ENCODE measurements at places on chromosomes 1 and 21.

DNA sequence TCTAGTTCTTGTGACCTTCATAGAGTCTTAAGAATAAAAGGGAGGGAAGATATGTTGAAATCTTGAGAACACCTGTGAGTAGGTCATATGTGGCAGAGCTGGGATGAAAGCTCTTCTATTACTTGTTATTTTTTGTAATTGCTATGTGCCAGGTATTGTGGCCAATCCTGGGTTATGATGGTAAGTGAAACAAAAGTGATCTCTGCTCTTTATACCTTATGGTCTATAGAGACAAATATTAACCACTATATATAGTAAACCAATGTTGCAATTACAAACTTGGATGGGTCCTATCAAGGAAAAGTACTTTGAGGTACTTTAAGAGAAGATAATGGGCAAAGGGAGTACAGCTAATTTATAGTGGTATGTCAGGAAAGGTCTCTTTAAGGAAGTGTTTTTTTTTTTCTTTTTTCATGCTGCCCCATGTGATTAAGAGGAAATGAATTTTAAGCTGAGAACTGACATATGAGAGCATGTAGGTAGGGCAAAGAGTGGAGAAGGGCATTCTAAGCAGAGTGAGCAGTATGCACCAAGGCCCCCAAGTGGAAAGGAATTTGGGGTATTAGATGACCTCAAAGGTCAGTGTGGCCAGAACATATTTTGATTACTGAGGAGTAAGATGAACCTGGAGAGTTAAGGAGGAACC is 43.3 kb downstream of the POU2F1 start:
- peak; percentile 10 for DNase-seq

DNA sequence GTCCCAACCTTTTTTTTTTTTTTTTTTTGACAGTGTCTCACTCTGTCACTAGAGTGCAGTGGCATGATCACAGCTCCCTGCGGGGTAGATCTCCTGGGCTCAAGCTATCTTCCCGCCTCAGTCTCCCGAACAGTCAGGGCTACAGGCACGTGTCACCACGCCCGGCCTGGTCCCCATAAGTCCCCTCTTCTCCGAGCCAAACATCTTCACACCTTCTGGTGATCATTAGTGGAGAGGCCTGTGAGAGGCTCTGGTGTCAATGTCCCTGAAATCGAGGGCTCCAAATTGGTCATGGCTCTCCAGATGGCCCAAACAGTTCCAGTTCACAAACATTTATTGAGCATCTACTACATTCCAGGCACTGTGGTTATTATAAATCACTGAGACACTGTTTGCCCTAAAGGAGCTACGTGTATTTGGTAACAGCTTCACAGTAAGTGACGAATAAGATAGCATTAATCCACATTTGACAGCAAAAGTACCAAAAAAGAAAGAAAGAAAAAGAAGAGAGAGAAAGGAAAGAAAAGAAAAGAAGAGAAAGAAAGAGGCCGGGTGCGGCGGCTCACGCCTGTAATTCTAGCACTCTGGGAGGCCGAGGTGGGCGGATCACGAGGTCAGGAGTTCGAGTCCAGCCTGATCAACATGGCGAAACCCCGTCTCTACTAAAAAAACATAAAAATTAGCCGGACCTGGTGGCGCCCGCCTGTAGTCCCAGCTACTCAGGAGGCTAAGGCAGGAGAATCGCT is 867 bp upstream of the TIMM17A start:
- DNase-seq: no peak

DNA sequence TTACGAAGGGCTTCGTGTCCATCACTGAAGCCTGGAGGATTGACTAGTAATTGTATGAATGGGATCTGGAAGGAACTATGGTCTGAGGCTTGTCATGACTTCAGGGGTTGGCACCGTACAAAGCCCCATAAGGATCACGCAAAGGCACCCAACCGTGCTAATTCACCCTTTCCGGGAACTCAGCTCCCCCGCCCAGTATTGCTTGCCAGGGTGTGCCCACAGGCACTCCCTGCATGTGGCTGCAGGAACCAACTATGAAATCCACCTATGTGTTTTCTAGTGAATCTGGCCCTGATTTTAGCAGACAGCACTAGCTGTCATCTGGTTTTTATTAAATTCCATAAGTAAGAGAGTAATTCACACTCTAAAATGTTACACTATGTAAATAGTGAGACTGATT is 139.2 kb downstream of the TM2D1 start:
- DNase-seq: no peak

DNA sequence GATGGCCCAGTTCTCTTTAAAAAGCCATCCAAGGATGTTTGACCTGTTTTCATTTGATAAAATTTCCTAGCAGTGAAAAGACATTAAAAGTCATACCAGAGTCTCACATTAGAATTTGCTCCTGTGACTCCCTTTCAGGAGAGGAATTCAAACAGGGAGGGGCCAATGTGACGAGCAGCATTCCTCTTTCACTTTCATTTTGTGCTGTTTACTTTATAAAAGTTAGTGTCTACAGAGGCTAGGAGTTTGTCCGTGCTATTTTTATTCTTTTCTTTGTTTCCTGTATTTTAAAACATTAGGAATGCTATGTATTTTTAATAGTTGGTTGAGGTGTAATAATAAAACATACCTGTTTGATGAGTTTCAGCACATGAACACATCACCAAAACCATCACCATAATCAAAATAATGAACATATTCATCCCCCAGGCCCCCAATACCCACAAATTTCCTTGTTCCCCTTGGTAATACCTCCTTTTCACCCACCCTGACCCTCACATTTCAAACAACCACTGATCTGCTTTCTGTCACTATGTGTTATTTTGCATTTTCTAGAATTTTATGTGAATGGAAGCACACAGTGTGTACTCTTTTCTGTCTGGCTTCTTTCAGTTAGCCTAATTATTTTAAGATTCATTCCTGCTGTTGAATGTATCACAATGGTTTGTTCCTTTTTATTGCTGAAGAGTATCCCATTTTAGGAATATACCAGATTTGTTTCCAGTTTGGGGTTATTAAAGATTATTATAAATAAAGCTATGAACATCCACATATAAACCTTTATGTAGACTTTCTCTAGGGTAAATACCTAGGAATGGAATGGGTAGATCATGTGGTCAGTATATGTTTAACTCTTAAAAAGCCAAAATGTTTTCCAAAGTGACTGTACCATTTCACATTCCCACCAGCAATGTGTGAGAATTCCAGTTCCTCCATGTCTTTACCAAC is 129.5 kb downstream of the TENT5C start:
- peak; percentile 20 for DNase-seq

DNA sequence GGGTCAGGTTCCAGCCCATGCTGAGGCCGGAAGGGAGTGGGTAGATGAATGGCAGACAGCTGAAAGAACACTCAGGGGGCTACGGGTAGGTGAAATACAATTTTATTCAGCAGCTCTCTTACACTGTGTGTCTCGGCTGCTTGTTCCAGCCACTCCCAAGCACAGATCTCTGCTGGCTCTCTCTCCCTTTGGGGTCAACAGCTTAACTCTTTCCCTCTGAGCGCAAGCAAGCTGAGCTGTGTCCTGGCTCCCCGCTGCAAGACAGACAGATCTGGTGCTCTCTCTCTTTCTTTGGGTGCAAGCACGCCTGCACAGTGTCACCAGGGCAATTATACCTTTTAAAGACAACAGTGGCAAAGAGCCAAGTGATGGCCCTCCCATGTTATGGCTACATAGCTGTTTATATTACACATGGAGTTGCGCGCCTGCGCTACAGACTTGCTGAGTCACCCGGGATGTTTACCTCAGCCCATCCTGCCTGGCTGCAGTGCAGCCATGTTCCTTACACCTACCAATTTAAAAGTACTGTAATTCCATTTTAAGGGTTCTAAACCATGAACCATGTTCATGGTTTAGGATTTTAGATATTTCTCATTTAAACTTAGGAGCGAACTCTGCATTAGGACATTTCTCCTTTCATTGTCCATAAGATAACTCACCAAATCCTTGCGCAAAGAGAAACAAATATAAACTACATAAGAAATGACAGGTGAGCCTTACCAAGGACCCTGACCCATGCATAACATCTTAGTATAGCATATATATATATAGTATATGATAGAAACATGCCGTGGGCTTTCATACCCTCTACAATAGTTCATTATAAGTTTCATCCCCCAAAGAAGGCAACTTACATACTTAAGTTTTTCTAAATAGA is 396.5 kb downstream of the SMYD3 start:
- no peak for DNase-seq

GRCh38 chr21:33033094-33033951 is 7.6 kb downstream of the OLIG2 start:
- no peak for DNase-seq

DNA sequence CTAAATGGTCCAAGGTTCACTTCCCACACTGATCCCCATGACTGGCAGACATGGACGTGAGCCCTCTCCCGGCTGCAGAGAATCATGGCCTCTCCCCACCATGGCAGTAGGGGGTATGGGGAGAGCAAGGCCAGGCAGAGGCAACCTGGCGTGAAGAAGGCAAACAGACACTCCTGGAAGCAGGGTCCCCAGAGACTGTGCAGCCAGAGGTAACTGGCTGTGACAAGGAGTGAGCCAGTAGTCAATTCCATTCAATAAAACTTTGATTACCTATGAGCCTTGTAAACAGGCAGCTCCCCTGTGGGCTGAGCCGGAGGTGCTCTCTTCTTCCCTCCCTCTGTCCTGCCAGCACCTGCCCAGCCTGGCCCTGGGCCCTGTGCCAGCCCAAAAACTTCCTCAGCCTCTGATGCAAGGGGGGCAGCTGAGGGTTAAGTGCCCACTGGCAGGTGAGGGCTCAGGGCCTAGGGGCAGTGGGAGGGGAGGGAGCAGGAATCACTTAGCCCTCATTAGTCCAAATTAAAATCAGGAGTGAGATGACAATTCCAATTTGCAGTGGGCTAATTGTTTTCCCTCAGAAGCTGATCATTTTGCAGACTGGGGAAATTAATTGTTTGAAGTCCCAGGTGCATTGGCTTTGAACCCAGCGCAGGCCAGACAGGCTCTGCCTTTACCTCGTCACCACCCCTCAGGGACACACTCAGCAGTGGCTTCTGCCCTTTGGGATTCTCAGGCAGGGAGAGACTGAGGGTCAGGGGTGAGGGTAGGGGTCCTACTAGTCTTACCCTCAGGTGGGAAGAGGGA is 35.6 kb downstream of the LRRN2 start:
- DNase-seq: no peak

GRCh38 chr1:11027316-11027715 is 14.9 kb downstream of the TARDBP start:
- DNase-seq: no peak

DNA sequence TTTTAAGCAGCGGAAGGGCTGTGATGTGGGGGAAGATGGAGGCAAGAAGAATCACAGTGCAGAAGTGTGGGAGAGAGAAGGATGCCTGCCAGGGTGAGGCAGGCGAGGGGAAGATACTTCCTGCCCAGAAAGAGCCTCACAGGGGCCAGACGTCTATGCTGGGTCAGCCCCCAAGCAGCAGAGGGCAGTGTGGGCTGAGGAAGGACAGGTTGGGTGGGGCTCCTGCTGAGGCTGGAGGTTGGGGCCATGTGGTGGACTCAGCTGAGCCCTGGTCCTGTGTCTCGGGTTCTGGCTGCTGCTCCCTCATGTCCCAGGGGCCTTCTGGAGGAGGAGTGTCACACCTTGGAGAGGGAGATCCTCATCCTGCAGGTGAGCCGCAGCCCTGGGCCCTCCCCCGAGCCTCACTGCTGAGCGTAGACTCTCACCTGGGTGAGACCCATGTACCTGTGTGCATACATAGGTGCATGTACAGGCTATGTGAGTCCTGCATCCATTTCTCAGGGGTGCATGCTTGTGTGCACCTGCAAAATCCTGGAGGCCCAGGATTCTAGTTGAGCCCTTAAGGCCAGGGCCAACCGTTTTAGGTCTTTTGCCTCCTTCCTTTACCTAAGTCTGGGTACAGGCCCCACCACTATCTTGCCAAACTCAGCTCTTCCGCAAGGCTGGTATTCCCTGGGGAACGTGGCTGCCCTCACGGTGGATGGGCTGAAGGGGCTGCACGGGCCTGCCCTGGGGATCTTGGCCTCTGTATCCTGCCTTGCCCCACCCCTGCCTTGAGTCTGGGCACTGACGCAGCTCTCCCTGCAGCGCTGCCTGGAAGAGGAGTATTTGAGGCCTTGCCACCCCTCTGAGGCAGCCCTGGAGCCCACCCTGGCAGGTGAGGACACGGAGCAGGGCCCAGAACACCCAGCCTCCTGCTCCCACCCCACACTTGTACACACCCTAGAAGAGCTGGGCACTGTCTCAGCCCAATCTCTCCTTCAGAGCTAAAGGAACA is 3.7 kb downstream of the CCDC24 start:
- DNase-seq: no peak

DNA sequence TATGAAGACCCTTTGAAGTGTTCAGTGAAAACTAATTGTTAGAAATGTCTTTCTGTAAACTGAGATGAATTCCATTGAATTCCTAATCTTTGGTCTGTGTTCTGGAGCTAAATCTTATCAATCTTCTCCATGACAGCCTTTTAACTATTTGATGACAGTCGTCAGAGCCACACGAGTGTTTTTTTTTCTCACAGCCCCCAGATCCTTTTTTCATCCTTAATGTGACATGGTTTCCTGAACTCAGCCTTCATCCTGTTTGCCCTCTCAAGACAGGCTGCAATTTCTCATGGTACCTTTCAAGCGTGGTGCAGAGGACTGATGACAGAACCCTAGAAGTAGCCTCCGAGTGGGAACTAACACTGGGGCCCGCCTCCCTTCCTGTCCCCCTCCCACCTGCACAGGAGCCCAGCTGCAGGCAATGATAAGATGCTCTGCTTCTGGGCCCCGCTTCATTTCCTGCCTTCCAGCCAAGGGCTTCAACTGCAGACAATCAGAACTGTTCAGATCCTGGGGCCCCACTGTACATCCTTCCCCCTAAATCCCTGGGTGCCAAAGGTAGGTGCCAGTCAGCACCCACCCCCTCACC is 114.6 kb upstream of the VAV3 start:
- peak; percentile 65 for DNase-seq

DNA sequence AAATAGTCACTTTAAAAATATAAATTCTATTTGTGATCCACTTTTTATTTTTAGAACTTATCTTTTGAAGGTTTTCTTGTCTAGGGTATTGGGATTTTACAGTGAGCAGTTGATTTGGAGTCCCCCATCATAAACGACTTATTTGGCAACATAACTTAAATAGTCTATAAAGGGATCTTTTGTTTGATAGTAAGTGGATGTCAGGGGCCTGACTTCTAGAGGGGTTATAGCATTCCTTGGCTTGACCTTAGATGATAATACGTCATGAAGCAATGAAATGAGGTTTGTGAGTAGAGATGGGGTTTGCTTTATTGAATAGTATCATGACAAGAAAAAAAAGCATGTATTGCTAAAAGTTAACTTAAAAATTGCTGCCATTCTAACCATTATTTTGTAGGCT is 17.8 kb downstream of the VPS45 start:
- no peak for DNase-seq

Data from germinal center (tissue), 1 donor.